SK-N-SH (cell line): ENCODE measurements at places on chromosomes 11 and 22.

GRCh38 chr11:128282053-128282452 is 305.3 kb downstream of the ETS1 start:
- DNase-seq: no peak

GRCh38 chr22:42990131-42990838 is 24.7 kb downstream of the PACSIN2 start:
- no peak for DNase-seq

GRCh38 chr11:117717485-117718314 is 79.3 kb downstream of the DSCAML1 start:
- DNase-seq: peak; percentile 75

- DNase-seq: no peak
These were observed 6.9 kb upstream of the LRRC32 start for GRCh38 chr11:76677458-76677765.

GRCh38 chr11:64004590-64004984 is 18.3 kb downstream of the OTUB1 start:
- DNase-seq: no peak

DNA sequence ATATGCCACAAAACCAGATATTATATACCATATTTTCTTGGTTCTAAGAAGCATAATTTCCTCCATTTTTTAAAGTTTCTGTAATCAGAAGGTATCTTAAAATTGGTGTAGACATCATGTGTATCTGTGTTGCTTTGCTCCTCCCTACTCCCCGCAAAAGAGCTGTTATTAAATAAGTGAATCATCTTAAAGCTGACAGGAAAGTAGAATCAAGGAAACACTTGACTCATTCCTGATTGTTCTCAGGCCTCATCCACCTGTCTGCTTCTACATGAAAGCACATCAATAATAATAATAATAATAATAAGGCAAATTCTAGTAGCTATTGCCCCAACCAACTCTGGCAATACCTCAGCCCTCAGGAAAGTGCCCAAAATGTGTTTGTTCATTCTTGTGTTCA is 26.2 kb upstream of the GUCY1A2 start:
- no peak for DNase-seq

GRCh38 chr11:24496736-24497725 is at the start of gene LUZP2:
TSS of gene LUZP2 (plus strand) at chr11:24497053.
- peak; percentile 73 for DNase-seq

GRCh38 chr22:19713650-19714311 is 522 bp upstream of the SEPTIN5 start:
- DNase-seq: peak; percentile 90

- DNase-seq: peak; percentile 100
These were observed at the start of gene EHD1 for GRCh38 chr11:64878494-64879243. TSS of gene EHD1 (minus strand) at chr11:64878621. CDS start at chr11:64878464, 157 bp downstream.

DNA sequence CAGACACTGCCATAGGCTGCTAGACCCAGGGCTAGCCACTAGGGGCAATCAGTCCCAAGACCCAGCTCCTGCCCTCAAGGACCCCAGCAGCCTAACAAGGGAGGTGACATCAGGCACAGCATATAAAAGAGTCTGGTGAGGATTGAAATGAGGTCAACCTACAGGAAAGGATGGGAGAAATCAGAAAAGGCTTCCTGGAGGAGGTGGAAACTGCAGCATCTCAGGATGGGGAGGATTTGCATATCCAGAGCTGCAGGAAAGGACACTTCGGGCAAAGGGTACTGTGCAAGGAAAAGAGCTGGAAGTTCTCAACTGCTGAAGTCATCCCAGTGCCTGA is 2.9 kb upstream of the ARFGAP2 start:
- peak; percentile 81 for DNase-seq

DNA sequence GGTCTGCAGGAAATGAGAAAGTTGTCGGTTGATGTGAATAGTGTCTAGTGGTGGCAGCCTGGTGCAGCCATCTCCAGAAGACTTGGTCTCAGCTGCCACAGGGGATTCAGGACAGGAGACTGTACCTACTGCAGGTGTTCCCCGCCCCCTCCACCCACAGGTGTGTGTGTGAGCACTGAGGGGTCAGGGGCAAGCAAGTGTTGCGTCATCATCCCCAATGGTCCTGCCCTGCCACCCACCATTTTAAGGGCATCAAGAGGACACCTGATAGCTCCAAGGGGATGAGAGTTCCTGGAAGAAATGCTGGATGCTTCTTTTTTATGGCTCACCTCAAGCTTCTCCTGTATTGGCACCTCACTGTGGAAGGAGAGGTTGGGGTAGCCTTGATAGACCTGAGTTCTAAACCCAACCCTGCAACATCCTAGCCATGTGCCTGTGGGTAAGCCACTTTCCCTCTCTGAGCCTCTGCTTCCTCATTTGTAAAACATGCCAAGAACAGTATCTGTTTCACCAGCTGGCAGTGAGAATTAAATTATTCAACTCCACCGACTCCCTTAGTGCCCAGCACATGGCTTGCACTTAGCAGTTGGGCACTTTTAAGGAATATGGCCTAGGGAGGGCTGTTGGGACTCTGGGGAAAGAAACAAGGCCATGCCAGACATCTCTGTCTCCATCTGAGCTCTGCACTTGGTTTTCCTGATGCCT is 6.1 kb downstream of the C11orf91 start:
- peak; percentile 41 for DNase-seq

DNA sequence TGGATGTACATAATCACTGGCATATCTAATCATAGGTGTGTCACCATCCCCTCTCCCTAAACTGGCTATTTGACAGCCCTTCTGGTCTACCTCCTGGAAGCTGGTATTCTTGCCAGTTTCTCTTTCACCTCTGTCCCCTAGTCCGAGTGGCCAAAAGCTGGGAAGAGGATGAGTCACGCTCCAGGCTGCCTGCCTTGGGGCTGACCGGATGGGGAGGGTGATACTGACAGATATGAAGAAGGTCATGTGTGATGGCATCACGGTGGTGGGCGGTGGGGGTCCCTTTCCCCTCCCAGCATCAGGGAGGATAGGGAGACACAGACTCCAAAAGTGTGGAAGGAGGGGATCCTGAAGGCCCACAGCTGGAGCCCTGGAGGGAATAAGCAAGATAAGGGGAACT is 4.8 kb downstream of the OAF start:
- no peak for DNase-seq

- DNase-seq: no peak
These were observed 44.4 kb downstream of the ARHGAP42 start for GRCh38 chr11:100731471-100731870.

DNA sequence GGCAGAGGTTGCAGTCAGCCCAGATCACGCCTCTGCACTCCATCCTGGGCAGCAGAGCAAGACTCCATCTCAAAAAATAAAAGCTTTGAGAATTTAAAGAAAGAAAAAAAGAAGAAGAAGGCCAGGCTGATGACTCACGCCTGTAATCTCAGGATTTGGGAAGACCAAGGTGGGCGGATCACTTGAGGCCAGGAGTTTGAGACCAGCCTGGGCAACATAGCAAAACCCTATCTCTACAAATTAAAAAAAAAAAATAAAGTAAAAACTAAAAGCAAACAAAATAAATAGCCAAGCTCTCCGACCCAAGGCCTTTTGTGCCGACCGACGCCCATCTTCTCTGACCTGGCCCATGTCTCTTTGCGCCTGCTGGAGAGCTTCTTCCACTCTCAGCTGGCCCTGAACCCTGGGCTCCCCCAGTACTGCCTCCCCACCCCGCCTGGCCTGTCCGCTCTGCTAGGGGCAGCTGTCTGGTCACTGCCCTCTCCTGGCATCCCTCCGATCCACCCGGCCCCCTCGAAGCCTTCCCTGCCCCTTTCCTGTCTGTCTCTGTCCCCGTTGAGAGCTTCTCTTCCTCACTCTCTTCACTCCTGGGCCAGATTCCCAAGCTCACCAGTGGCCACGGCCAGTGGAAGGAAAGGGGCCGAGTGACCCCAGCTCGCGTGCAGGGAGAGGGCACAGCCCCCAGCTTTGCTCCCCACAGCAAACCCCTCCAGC is 4.8 kb upstream of the LSP1 start:
- no peak for DNase-seq

DNA sequence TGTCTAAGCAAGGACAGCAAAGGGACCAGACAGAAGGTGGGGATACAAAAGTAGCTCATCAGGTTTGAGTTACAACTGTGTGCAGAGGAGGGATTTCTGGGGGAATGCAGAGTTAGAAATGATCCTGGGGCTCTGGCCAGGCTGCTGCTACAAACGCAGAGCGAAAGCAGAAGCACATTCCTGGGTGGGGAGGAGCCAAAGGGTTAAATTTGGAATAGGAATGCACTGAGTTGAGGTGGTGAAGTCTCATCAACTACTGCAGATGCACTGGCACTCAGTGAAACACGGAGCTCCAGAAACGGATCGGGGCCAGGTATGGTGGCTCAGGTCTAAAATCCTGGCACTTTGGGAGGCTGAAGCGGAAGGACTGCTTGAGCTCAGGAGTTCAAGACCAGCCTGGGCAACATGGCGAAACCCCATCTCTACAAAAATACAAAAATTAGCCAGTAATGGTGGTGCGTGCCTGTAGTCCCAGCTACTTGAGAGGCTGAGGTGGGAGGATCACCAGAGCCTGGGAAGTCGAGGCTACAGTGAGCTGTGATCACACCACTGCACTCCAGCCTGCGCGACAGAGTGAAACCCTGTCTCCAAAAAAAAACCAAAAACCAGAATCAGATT is 3.2 kb downstream of the CHKA start:
- DNase-seq: no peak

DNA sequence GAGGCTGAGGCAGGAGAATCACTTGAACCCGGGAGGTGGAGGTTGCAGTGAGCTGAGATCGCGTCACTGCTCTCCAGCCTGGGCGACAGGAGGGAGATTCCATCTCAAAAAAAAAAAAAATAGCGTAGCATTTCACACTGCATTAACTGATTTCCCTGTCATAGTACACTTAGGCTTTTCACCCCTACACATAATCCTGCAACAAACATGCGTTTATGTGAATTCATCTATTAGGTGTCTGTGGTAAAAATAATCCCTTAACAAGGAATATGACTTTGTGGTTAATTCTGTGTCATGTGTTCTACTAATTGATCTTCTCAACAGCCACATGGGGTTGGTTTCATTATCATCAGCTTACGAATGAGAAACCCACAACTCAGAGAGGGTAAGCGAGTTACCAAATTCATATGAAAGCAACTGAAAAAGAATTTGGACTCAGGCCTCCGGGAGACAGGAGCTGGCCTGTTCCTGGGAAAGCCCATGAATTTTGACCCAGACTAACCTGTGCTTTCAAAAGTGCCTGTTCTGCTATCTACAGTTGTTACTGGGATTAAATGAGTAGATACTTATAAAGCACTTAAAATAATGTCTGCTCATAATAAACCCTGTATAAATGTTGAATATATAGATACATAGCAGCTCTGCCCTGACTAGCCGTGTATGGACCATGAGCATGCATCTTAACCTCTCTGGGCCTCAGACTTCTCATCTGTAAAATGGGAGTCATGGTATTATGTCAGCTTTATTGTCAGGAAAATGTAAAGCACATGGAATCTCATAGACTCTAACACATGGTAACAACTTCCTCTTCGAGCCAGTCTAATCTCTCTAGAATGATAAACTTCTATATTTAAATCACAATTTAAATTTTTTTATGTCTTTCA is 36.6 kb downstream of the KCNJ1 start:
- no peak for DNase-seq

GRCh38 chr22:39098576-39098975 is 1.5 kb downstream of the APOBEC3H start:
- no peak for DNase-seq

GRCh38 chr22:44460691-44461375 is 37.2 kb downstream of the RTL6 start:
- no peak for DNase-seq

GRCh38 chr11:1827095-1827813 is 7.5 kb upstream of the SYT8 start:
- peak; percentile 89 for DNase-seq

GRCh38 chr22:45318558-45319323 is 9.0 kb downstream of the FAM118A start:
- DNase-seq: no peak

- no peak for DNase-seq
These were observed 212.7 kb upstream of the PGR start for GRCh38 chr11:101342307-101342706.

- DNase-seq: peak; percentile 89
These were observed 2.7 kb downstream of the CRYBB3 start for GRCh38 chr22:25202290-25202921.

DNA sequence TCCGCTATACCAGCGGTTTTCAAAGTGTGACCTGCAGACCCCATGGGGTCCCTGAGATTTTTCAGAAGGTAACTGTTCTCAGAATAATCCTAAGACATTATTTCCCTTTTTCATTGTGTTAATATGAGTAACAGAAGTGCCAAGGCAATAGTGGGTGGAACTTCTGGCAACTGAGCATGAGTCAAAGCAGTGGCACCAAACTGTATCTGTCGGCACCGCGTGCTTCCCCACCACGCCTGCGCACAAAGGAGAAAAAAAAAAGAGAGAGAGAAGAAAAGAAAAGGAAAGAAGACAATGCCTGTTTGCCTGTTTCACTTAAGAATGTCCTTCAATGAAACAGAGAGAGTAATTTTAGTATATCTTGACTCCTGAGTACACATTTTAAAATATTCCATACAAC is 679.9 kb downstream of the OPCML start:
- no peak for DNase-seq

GRCh38 chr11:119320776-119321524 is 4.0 kb upstream of the MCAM start:
- no peak for DNase-seq

DNA sequence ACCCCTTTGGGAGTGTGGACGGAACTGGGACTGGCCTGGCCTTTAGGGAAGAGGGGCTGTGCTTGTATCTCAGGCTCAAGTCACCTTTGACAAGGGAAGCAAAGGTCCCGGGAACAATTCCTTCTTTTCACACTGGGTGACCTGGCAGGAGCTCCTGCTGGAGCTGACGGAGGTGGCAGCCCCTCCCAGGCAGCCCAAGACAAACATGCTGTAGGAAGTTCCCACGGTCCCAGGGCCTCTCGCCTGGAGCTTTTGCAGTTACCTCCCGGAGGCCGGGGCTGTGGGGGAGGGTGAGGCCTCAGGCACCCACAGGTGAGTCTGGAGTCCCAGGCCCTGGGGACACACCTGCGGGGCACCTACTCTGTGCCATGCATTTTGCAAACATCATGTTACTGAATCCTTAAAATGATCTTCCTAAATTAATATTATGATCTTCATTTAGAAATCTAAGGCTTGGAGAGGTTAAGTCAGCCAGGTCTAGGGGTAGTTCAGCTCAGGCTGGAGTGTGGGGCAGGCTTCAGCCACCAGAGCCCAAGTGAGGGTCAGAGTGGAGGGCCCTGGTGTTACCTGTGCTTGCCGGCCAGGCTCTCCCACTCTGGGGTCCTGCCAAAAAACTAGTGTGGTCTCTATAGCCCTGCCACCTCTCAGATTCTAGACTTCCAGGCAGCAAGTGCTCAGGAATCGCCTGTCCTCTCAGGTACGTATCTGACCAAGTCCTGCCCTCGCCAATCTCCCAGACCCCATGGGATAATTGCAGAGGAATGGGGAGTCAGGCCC is 15.7 kb upstream of the MYEOV start:
- DNase-seq: no peak
